ENCODE measurements at places on chromosomes 16 and 17.

- no peak for DNase-seq
These were observed 1.6 kb downstream of the ITGA2B start for GRCh38 chr17:44387804-44388203.

GRCh38 chr17:51132964-51133319, 12.3 kb upstream of the SPAG9 start:
- peak; percentile 59 for DNase-seq

GRCh38 chr17:82116246-82116645, 18.2 kb upstream of the FASN start:
- DNase-seq: no peak

DNA sequence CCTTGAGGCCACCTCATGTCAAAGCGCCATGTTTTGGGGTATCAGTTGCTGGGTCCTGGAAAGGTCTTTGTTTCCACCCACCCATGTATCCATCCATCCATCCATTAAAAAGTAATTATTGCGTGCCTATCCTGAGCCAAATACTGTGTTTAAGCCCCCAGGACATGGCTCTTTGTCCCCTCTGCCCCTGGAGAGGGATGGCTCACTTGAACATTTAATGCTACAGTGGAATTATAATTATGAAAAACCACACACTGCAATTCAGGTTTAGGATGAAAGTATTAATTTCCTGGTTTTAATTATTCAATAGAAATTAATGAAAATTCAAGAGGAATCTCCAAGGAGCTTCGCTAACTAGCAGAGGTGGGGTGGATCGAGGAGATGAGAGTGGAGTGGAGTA, 97.8 kb downstream of the MGAT5B start:
- no peak for DNase-seq

DNA sequence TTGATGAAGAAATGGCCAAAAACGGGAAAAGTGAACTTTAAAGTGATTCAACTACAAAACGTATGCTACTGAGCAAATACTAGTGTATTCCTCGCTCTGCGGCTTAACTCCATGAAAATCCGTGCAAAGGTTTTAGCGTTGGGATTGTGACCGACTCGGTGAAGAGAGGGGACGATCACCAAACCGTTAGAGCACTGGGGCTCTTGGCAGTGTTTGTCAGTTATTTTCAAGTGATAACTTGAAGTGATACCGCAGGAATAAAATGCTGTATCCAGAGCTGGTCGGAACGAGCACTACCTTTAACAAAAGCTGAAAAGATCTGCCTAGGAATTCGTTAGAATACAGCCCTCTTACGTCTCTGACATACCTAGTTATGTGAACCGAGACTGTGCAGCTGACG, 773 bp upstream of the PPM1D start:
- no peak for DNase-seq

DNA sequence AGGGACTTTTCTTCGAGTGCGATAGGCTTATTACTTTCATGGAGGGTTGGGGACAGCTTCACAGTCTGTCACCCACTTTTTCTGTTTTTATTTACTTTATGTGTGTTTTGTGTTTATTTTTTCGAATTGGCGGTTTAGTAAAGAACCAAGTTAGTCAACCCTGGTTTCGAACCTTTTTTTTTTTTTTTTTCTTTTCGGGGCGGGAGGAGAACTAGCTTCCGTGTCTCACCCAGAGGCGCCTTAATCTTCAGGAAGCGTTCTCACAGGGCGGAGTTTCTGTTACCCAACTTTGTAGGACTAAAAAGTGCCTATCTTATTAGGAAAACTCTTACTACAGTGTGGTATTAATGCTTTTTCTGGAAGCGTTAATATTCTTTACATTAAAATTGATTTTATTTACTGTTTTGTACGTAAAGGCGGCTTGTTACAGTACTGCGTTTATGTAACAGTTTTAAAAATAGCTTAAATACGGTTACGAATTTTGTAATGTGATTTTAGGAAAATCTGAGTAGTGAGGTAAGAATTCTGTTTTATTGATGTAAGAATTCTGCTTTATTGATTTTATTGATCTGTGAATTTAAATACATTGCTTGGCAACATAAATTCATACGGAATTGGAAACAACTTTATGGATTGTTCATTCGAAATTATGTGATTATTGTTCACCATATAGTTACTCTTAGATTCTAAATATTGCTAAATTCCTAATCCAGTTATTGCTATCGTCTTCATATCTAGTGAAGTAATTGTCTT, 885 bp downstream of the ZNF207 start:
- peak; percentile 68 for DNase-seq

DNA sequence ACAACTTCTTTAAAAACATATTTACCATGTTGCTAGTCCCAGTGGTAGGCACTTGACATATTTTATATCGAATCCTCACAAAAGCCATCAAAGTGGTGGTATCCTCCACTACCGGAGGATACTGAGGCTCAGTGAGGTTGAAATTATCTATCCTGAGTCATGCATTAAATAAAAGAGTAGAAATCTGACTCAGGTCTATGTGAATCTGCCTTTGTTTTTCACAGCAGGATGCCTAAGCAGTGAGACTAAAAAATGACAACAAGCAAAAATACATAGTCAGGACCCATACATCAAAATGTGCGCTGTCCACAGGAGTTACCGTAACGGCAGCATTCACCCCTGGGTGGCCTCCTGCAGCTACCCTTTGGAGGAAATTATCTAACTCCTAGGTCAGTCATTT, 17.7 kb downstream of the BRD7 start:
- DNase-seq: no peak

- no peak for DNase-seq
These were observed 18.2 kb downstream of the HEATR6 start for GRCh38 chr17:60060474-60060873.

DNA sequence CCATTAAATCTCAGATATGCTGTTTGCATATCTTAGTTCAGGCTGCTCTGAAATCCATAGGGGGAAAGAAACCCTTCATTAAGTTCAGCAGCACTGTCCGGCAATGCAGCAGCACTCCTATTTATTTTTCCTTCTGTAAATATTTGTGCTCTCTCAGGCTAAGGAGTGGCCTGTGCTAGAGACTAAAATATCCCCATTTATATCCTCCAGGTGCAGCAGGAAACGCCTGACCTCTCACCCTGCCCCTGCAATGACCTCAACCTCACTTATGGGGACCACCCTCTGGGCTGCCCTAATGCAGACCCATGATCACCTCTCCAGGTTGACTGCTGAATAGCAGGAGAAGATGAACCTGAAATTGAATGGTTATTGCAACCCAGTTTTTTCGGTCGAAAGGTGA, 165.0 kb upstream of the ELAC2 start:
- no peak for DNase-seq

- no peak for DNase-seq
These were observed 29.8 kb downstream of the PLD6 start for GRCh38 chr17:17176341-17176740.

GRCh38 chr17:41579484-41580243, 7.0 kb downstream of the KRT14 start:
- DNase-seq: peak; percentile 88

- no peak for DNase-seq
These were observed 11.5 kb upstream of the CNGB1 start for GRCh38 chr16:57982385-57982784.

DNA sequence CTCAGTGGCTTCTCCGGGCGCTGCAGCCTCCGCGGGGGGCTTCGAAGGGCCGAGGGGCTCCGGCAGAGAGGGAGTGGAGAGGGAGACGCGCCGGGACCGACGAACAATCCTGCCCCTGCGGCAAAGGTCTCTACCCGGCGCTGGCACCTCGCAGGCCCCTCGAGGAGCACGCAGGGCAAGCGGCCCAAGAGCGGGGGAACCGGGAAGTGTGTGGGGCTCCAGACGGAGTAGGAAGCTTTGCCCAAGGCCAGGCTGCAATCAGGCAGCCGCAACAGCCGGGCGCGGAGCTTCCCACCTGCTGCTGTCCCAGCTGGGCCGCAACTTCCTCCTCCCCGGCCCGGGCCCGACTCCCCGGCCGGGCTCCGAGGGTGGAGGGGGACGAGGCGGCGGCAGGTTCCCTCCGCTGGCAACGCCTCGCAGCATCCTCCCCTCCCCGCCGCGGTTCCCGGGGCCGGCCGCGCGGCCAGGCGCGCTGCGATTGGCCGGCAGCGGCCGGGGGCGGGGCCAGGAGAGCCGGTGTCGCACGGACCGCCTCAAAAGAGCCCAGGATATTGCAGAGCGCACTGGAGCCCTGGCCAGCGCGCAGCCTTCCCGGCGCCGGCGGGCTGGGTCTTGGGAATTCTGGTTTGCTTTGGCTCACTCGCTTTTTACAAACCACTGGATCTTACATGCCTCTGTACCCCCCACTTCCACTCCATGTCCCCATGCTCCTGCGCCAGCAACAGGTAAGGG, at the start of gene KCNJ2:
TSS of gene KCNJ2 (plus strand) at position 556 of the 732 bp plus-strand sequence. CDS start 5,508 bp downstream, outside the sequence.
- DNase-seq: peak; percentile 91

DNA sequence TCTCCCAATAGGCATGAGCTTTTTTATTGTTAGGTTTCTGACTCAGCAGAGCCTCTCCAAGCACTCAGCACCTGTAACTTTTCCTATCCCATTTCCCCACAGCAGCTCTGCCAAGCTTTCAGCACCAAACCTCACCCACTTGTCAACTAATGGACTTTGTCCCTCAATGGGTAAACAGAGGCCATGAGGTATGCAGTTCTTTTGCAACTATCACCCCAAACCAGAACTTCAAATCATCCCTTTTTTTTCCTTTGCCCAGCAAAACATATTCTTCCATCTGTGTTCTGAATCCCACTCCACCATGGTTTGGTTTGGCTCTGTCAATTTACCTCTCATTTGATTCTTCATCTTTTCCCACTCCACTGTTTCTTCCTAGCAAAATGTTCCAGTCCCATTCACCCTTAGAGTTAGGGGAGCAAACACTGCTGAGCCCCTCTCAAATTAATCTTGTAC, 58.1 kb downstream of the TOX3 start:
- DNase-seq: no peak

GRCh38 chr16:83366228-83366627, 441.6 kb upstream of the HSBP1 start:
- DNase-seq: no peak

All from kidney tubule cell (primary cell).